Activated CD4-positive, alpha-beta memory T cell treated with anti-CD3 and anti-CD28 coated beads for 36 hours (primary cell): ENCODE measurements at places on chromosomes 2 and 18. TPM values are rescaled to one million over a fixed set of nuclear protein-coding genes. Genes with fewer than 3 reads are reported as not detected.
A peak's percentile ranks its signal among the peaks of the same experiment; 100 is the strongest.

Gene COBLL1
- not detected for total RNA-seq

Gene RAB3GAP1
- 30.7 TPM for total RNA-seq

Gene PSMA8
- total RNA-seq: 1.7 TPM

Gene DUSP2
- 522 TPM for total RNA-seq

- peaks cover 28% of the 10 kb centered on the region for H3K27me3 ChIP-seq
- no peak overlapping the region for H3K27ac ChIP-seq
- H3K4me1 ChIP-seq: no peaks in the 10 kb centered on the region
- H3K4me3 ChIP-seq: no peak overlapping the region
These were observed 22.1 kb downstream of the KIF1A start for GRCh38 chr2:240797914-240798313.

DNA sequence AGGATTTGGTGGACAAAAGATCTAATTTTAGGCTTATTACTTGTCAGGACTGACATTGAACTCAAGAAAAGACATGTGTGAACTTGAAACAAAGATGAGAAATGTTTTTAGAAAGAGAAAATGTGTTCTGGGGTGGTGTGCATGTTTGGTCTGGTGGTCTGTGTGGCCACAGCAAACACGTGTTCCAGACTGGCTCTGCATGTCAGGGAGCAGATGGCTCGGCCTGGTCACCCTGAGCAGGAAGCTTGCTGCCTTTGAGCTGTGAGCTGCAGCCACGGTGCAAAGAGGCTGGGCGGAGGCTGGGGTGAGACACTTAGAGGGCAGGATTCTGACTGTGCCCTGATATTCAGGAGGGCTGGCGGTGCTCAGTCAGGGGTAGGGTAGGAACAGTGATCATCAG lies 186.1 kb downstream of the CTIF start:
- no peaks in the 10 kb centered on the region for H3K27me3 ChIP-seq
- no peak overlapping the region for H3K27ac ChIP-seq
- no peaks in the 10 kb centered on the region for H3K4me1 ChIP-seq
- DNase-seq: no peak
- H3K36me3 ChIP-seq: no peaks in the 10 kb centered on the region
- H3K4me3 ChIP-seq: no peak overlapping the region

GRCh38 chr2:202039278-202040078 lies 5.8 kb downstream of the FZD7 start:
- H3K27ac ChIP-seq: no peak overlapping the region
- H3K36me3 ChIP-seq: no peaks in the 10 kb centered on the region
- H3K4me1 ChIP-seq: peaks cover 3% of the 10 kb centered on the region
- H3K27me3 ChIP-seq: peaks cover 27% of the 10 kb centered on the region
- H3K4me3 ChIP-seq: no peak overlapping the region
- no peak for DNase-seq

- DNase-seq: no peak
- peaks cover 22% of the 10 kb centered on the region for H3K36me3 ChIP-seq
- no peaks in the 10 kb centered on the region for H3K4me1 ChIP-seq
- no peak overlapping the region for H3K27ac ChIP-seq
- H3K27me3 ChIP-seq: no peaks in the 10 kb centered on the region
These were observed 39.7 kb downstream of the EPB41L5 start for GRCh38 chr2:120052597-120052996.

DNA sequence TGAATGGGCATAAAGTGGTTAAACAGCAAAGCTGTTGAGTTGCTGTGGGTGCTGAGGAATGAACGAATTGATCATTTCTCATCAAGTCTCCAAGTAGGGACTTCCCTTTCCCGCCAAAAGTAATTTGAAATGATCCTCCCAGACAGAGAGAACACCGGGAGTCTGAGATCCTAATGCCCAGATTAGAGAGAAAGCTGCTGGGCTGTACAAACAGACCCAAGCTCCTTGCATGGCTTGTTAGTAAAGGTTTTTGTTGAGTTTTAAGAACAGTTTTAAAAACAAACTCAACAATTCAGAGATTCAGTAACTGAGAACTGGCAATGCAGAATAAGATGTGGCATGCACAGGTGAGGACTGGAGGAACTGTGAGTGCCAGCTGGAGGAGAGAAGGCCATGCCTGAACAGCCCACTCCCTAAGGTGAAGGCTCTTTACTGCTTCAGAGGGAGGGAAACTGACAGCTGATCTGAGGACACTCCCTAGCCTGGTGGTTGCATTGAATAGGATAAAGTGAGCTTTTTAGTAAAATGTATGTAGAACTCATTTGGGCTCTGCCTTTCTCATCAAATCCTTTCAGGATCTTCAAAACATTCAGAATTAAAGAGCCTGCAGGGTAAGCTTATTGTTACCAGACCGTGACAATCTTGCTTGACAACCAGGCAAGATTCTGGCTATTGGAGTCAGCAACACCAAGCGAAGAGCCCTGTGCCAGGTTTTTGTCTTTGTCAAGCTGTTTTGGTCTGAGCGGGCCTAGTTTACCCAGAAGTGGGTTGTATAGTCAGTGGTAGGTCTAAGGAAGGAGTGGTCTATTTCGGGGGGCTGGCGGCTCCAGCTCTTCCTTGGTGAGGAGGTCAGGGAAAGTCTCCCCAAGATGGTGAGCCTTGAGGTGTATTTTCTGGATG lies 63.2 kb upstream of the IGFBP5 start:
- DNase-seq: no peak
- H3K4me3 ChIP-seq: no peak overlapping the region
- H3K4me1 ChIP-seq: no peaks in the 10 kb centered on the region
- H3K36me3 ChIP-seq: no peaks in the 10 kb centered on the region
- peaks cover 8% of the 10 kb centered on the region for H3K27me3 ChIP-seq

DNA sequence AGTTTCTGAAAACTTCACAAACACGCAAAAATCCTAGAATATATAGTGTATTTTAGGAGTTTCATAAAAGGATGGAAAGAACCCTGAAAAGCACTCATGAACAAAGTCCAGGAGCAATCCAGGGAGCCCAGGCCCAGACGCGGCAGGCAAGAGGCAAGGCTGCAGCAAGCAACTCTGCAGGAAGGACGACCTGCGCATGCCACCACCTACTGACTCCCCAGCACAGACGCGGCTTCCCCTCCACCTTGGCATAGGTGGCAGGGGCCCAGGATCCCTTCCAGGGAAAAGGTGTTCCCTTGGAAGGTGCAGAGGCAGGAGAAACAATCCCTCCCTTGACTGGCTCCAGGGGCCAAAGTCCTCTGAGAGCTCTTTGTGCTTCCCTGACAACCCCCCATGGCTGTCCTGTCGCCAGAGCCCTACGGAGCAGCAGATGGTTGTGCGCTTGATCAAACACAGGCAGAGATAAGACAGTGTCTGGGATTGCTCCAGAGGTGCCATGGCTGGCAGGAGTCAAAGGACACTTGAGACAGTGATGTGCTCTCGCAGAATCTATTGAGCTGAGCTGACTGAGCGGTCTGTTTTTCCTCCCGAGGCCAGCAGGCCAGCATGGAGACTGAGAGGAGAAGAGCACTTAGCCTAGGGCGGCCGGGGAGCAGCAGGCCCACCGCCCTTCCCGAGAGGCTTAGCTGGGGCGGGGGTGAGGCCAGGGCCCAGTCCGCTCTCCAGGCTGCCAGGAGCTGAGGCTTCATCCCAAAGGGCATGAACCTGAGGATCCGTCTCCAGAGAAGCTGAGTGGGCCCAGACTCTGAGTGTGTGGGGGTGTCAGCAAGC lies 10.8 kb upstream of the AMER3 start:
- H3K27me3 ChIP-seq: peaks cover 13% of the 10 kb centered on the region
- H3K27ac ChIP-seq: no peak overlapping the region
- H3K4me3 ChIP-seq: no peak overlapping the region
- no peaks in the 10 kb centered on the region for H3K4me1 ChIP-seq

DNA sequence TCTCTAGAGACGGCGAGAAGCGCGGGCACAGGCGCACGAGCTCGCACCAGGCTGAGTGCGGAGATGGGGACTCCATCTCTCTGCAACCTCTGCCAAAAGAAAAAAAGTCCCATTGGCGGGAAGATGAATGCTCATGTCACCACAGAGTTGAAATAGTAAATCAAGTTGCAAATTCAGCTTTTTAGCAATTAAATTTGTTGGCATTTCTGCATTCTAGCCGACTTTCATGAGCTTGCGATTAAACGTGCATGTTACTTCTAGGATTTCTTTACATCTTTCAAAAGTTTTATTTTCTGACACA lies 588 bp downstream of the CHAC2 start:
- H3K27ac ChIP-seq: peak overlapping the region; percentile 97
- peaks cover 27% of the 10 kb centered on the region for H3K4me1 ChIP-seq
- peaks cover 22% of the 10 kb centered on the region for H3K36me3 ChIP-seq
- no peak for DNase-seq
- no peaks in the 10 kb centered on the region for H3K27me3 ChIP-seq
- H3K4me3 ChIP-seq: peak overlapping the region; percentile 93

DNA sequence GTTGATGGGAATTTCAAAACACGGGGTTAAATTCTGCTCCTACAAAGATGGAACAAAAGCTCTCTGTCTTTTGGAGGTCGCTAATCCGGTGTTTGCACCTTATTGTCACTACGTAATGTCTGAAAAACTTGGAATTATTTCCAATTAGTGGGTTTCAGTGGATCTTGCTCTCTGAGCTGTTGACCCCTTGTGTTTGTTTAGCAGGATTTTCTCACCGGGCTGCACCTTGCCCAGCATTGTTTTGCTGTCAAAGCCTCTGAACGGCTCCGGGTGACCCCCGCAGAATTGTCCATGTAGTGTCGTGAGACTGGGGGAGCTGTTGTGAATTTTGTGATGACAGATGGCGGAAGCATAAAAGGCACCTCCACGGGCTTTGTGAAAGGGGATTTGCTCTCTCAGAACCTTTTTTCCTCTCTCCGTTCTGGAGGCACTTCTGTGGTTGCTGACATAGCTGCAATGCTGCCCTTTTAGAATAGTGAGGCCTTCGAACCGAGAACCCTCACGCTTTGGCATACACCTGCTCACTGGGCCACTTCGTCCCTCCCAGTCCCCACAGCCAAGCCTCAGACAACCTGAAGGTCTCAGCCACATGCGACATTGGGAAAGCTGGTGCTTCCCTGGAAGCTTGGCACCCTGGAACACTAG lies 129.4 kb downstream of the ACOXL start:
- H3K4me1 ChIP-seq: peaks cover 47% of the 10 kb centered on the region
- peaks cover 47% of the 10 kb centered on the region for H3K27me3 ChIP-seq
- no peak overlapping the region for H3K27ac ChIP-seq
- DNase-seq: peak; percentile 8
- H3K4me3 ChIP-seq: no peak overlapping the region
